Mesothelial cell of epicardium (in vitro differentiated cells): ENCODE measurements at places on chromosomes 6 and 20. TPM values are rescaled to one million over a fixed set of nuclear protein-coding genes. Genes with fewer than 3 reads are reported as not detected.

GRCh38 chr6:81708113-81708699 lies 44.3 kb downstream of the TENT5A start:
- no peak for DNase-seq

The C20orf144 gene
- total RNA-seq = 0.09 to 0.20 TPM (median 0.11 TPM) in 3 replicates

- peak; percentile 28 for DNase-seq
These were observed 876 bp upstream of the TBPL1 start for GRCh38 chr6:133951881-133952814.

The IFNGR1 gene
- total RNA-seq = 24.3 to 27.3 TPM (median 25.4 TPM) in 3 replicates

GRCh38 chr6:156816505-156816904 lies 39.3 kb downstream of the ARID1B start:
- no peak for DNase-seq

DNA sequence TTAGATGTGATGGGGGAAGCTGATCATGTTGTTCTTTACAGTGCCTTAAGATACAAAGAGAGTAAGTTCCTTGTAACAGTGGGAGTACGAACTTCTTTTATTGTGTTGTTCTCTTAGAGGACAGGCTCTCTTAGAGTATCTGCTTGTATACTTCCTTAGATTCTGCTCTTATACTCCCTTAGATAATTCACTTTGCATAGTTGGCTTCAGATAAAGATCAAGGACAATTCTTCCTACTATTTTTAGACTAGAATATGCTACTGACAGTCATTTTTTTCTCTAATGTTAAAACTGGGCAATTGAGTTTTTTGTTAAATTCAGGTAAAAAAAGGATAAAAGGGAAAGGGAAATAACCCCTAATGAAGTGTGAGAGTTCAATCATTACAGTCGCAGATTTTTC lies 138.7 kb downstream of the MYB start:
- no peak for DNase-seq

The AP5S1 gene
- total RNA-seq = 13.8 to 14.5 TPM (median 14.0 TPM) in 3 replicates

DNA sequence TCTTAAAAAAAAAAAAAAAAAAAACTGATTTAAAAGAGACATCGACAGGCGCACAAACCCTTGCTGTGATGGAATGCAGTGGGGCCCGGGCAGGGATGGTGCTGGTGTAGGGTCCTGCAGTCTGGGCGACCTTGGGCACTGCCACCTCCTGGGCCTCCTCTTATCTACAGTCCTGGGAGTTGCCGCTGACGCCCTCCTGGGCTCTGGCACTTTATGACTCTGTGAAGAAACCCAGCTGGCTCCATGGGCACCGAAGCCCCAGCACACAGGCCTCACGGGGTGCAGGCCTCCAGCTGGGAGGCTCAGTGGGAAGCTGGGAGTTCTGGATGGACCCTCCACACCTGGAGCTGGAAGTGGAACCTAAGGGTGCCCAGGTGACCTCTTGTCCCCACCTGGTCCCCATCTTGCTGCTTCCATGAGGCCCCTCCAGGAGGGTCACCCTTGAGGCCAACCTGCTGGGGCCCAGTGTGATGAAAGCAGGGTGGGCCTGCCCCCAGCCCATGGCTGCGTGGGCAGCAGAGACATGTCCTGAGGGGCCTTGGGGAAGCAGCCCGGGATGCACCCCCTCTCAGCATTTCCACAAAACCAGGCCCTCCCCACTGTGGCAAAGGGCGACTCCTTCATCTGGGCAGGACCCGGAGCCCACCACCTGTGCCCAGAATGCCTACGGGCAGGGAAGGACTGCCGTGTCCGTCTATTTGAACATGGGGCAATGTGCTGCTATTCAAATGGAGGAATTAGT lies 104.9 kb downstream of the ASXL1 start:
- no peak for DNase-seq

GRCh38 chr6:100228834-100229441 lies 234.9 kb upstream of the MCHR2 start:
- peak; percentile 25 for DNase-seq

- DNase-seq = no peak
These were observed 413.5 kb downstream of the PRKN start for GRCh38 chr6:162313922-162314660.

DNA sequence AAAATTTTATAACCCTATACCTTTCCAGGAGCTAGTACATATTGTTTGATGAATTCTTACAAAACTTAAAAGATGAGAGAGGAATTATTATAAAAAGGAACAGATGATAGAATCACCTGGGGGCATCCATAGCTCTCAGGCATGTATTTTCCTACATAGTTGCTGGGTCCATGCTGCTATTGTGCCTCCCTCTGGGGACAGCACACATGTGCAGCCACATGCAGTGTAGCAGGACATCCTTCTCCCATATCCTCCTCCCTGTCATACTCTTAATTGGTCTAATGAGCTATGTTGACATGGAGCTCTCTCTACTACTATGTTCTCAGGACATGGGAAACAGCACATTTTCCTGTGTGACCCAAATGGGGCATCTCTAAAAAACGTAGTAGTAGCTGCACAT lies 898.2 kb upstream of the MAP3K7 start:
- DNase-seq = no peak

The NPEPL1 gene
- total RNA-seq = 65.8 to 71.5 TPM (median 69.6 TPM) in 3 replicates

The MOG gene
- 0.65 to 1.4 TPM (median 0.82 TPM) in 3 replicates for total RNA-seq

The ANGPT4 gene
- 0.31 to 0.35 TPM (median 0.34 TPM) in 3 replicates for total RNA-seq

- no peak for DNase-seq
These were observed 6.5 kb upstream of the BCAS4 start for GRCh38 chr20:50788045-50788991.

The ASF1A gene
- total RNA-seq = 22.9 to 28.7 TPM (median 26.4 TPM) in 3 replicates

The MAFB gene
- total RNA-seq = 10.8 to 11.5 TPM (median 11.1 TPM) in 3 replicates

- no peak for DNase-seq
These were observed 11.7 kb downstream of the LCA5 start for GRCh38 chr6:79525272-79526100.

The PLCB4 gene
- 14.0 to 15.6 TPM (median 15.1 TPM) in 3 replicates for total RNA-seq

GRCh38 chr6:26184367-26184891 lies 97.2 kb downstream of the HFE start:
- DNase-seq = no peak

DNA sequence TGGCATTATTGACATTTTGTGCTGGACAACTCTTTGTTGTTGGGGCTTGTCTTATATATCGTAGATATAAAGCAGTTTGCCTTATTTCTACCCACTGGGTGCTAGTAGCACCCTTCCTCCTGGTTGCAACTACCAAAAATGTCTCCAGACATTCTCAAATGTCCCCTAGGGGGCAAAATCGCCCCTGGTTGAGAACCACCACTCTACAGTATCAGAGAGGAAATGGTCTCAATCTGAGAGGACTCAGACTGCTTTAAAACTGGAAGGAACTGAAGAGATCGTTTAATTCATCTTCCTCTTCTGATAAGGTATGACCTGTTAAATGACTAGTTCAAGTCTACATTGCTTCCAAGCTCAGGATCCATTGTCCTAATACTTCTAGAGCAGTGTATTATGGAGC lies 14.9 kb downstream of the SH3BGRL2 start:
- DNase-seq = no peak

The GTSF1L gene
- not detected in 3 replicates for total RNA-seq

- no peak for DNase-seq
These were observed 5.0 kb upstream of the BLOC1S5 start for GRCh38 chr6:8069151-8069550.

DNA sequence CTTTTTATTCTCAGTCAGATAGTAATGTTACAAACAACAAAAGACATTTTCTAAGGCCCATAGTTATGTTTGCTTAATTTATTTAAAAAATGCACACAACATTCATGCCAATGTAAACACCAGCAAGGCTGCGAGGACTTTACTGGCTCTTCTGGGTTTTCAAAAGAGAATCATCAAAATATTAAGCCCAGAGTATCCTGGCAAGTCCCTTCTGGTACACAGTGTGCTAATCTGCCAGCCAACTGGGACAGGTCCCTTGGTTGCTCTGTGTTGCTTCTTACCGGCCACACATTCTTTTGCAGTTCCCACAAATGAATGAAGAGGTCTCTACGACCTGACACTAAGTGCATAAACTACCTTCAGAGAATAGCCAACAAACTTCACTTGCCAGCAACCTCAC lies 42.6 kb upstream of the SPDEF start:
- no peak for DNase-seq

- DNase-seq = no peak
These were observed 52.6 kb upstream of the RNGTT start for GRCh38 chr6:89015971-89016370.

DNA sequence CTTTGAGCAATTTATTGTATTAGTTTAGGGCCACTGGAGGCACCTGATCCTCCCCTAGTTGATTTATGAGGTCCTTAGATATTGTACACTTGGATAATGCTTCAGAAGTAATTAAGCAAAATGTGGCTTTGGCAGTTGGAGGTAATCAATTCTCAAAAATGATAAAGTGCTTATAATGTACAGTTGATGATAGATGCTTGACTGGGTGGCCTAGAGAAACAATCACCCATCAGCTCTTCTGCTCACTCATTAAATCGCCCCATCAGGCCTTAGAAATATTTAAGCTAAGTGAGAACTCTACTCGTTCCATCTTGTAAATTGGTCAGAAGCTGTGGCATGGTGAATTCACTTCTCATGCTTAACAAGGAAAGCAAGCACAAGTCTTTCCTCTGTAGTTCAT lies 349.9 kb downstream of the SAMD5 start:
- DNase-seq = no peak

The ZC2HC1B gene
- total RNA-seq = 0.29 TPM in 1 of 3 replicates, not detected in the others

DNA sequence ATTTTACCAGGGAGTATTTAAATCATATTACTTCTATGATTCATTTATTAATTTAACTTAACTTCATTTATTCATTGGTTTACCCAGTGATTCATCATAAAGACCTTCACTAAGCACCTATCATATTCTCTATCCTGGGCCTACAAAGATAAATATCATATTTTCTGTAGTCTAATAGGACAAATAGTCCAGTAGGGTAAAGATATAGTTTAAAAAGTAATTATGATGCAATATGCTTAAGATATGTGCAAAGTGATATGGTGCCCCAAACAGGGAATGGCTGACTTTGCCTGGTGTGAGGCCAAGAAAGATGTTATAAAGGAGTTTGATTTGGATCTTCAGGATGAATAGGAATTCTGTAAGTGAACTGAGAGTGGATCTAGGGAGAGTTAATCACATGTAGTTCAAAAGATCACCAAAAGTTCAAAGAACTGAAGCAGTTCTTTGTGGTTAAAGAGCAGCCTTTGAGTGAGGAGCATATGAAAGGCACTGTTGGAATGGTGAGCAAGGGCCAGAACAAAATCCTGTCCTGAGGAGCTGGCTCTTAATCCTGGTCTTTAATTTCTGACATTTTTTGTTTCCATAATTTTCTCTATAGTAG lies 45.5 kb downstream of the MLIP start:
- DNase-seq = no peak

- no peak for DNase-seq
These were observed 695.0 kb upstream of the MAP3K7 start for GRCh38 chr6:91281901-91282300.
